ENCODE measurements at places on chromosomes 5 and 9.

GRCh38 chr9:130186051-130186450, 13.8 kb downstream of the NCS1 start:
- no peak for DNase-seq

DNA sequence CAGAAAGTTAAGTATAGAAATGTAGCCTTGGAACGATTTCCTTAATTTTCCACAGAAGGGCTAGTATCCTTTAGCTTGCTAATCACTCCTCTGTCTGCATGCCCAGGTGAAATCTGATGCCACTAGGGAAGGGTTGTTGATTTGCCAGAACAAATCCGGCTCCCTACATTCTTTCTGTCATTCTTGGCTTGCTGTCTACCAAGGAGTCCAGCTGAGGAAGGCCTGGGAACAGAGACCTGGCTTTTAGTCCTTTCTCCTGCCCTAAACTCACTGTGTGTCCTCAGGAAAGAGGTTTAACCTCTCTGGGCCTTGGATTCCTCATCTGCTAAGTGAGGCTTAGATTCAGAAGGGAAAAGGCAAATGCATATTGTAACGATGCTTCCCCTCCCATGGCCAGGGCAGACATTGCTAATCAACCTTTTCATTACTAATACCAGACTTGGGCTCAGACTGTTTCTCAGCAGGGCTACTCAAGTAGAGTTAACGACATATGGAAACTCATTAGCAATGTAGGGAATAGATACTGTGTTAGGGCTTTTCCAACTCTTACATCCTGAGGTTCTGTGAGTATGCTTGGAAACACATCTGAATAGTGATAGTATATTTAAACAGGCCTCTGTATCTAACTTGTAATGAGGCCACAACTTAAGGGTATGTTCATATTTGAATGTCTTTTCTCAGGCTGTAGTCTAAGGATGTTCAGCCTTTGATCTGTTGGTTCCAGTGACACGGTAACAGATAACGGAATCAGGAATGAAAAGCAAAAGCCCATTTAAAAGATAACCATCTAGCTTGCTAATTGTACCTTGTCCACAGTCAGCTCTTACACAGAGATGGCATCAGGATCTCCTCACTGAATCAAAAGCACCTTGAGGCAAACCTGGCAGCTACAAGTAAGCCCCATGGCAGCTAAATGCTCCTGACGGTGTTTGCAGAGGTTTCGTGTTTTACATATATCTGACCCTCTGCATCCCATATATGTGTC, 4.1 kb downstream of the GALNT10 start:
- DNase-seq, result peak; percentile 77

GRCh38 chr5:136087961-136088871, 44.4 kb upstream of the SMAD5 start:
- peak; percentile 18 for DNase-seq

DNA sequence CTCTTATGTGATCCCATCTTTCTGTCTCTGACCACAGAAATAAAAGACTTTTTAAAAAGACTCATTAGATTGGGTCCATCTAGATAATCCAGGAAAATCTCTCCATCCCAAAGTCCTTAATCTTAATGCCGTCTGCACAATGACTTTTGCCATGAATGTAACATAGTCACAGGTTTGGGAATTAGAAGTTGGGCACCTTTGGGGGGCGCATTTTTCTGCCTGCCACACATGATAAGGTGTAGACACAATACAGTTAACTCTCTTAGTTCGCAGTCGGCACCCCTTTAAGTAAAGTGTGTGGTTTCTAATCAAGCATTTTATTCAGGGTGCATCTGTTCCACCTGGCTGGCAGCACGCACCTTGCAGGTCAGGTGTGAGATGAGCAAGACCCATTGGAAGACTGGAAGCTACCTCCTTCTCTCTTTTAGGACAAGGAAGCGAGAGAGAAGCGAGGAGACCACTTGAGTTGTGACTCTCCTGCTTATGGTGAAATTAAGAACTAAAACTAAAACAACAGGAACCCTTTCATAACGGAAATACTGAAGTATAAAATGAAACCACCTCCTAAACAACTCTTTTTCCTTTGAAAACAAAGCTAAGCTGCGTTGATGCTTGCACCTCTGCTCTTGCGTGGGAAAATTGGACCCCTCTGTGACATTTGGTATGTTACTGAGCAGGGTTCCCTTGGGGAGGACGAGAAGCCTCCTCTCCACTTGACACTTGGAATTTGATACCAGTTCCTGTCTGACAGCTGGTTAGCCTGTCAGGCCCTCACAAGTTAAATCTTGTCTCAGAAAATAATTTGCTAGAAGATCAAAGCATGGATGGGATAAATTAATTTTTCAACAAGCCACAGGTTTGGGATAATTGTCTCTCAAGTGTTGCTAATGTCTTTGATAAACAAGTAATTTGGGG, 304.6 kb upstream of the DMRT1 start:
- DNase-seq, result no peak

DNA sequence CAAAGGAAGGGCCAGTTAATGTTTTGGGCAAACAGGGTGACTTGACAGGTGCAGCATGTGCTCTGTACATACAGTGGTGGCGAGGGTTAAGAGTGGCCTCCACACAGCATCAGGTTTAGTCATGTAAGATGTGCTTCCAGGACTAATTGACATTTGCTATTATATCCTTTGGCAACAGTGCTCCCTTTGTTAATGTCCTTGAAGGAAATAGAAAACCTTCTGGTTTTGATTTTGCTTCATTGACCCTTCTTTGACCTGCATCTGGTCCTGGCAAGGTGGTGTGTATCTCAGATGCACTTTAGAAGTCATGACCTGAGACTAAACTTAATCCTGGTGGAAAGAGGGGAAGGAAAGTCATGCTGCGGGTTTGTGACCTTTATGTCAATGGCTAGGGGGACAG, 440.0 kb downstream of the ENC1 start:
- no peak for DNase-seq

DNA sequence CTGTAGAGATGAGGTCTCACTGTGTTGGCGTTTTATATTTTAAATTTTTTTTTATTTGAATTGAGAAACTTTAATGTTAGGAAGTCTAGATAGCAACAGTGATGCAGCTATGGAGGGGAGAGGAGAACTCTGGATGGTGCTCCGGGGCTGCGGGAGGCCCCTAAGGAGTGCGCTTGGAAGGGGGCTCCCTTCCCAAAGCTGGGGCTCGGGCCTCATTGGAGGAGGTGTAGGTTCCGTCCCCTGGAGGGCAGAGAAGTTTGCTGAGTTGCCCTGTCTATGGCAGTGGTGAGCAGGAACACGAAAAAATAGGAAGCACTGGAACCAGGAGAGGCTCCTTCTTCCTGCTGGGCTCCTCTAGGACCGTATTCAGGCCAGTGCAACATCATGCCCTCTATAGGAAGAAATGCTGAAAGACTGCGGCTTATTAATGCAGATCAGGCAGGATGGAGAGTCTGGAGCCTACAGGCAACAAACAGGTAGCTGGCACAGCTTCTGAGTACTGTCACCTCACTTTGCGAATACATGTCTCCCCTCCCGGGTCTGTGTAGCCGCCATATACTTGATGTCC, 16.1 kb downstream of the AHRR start:
- DNase-seq, result peak; percentile 94

DNA sequence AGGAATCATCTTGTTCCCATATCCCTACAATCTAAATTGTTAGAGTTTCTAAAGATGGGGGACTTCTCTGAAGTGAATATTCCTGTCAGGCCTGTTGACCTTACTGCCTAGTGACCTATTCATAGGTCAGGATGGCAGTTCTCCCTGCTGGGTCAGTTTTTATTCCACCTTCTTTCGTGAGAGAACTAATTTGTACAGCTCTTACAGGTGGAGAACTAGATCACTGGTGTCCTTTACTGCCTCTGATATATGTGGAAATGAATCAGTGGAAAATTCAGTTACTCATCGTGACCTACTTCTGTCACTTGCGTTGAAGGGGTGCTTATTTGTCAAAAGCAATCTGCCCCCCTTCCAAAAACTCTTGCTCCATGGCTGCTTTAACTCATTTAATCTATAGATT, 164.9 kb downstream of the CD180 start:
- peak; percentile 9 for DNase-seq

- DNase-seq, result no peak
Measured at GRCh38 chr9:133855802-133856521, 117.8 kb upstream of the SARDH start.

- DNase-seq, result no peak
Measured at GRCh38 chr5:155264809-155265208, 251.3 kb downstream of the KIF4B start.

DNA sequence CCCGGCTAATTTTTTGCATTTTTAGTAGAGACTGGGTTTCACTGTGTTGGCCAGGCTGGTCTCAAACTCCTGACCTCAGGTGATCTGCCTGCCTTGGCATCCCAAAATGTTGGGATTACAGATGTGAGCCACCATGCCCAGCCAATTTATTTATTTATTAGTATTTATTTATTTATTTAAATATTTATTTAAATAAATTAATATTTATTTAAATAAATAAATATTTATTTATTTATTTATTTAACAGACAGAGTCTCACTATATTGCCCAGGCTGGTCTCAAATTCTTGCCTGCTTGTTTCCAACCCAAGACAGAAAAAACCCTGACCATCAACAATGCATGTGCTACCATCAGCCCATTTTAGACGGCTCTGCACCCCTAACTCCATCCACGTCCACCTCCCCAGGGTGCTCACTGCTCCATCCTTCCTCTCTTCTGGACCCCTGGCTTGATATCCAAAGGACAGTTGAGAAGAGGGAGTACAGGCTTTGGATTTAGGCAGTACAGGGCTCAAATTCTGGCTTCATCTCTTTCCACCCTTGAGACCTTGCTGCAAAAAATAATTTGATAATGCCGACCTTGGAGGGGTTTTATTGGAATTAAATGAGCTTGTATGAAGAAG, 232.6 kb downstream of the MED10 start:
- no peak for DNase-seq

GRCh38 chr5:98301547-98301946, 471.9 kb upstream of the RGMB start:
- DNase-seq, result no peak

DNA sequence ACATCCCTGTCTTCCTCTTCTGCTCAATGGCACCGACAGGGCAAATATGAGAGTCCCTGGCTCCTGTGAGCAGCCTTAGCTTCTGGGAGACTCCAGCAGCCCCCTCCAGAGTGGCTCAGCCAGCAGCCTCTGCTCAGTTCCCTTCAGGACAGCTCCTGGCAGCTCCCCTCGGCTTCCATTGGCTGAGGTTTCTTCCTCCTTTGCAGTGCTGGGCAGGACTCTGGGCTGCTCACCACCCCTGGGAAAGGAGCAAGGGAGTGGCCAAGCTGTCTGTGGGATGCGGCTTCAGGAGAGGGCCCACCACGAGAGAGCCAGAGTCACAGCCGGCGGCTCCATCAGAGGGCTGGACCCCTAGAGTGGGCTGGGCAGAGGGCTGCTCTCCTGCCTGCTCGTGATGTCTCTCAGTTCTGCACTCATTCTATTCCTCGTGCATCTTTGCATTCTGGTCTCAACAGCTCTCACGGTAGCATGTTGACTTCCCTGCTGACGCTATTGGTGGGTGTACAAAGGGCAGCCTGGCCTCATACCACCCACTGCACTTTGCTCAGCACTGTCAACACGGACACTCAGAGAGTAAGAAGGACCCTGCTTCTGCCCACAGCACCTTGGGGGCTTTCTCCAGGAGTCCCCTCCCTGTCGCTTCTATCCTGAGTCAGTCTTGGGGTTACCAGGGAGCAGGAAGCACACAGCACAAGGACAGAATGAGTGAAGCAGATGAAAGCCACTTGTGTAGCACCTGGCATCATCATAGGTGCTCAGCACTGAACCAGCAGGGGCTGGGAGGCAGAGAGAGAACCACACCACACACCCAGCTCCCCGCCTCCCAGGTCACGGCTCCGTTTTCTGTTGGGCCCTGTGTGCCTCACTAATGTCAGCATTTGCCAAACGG, 80.9 kb upstream of the ALDH1B1 start:
- no peak for DNase-seq

GRCh38 chr5:44402084-44402483, 12.9 kb upstream of the FGF10 start:
- DNase-seq, result no peak

DNA sequence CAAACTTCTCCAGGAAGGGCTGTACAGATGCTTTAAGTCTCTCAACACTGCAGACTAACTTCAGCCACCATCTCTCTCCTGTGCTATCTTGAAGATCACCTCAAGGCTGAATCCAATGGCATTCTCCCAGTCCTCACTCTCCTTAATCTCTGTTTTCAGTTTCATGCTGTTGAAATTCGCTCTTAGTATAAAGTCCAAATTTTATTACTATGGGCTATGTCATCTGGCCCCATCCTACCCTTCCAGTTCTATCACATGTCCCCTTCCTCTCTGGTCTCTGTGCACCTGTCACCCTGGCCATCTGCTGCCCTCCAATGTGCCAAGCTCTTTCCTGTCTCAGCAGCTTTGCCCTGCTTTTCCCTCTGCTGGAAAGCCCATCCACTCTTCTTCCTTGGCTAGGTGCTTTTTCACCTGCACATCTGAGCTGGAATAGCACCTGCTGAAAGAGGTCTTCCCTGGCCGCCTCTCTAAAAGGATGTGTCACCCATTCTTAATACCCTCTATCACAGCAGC, 284.7 kb upstream of the MAP3K1 start:
- no peak for DNase-seq

GRCh38 chr9:123832858-123833650, 96.9 kb downstream of the DENND1A start:
- no peak for DNase-seq

GRCh38 chr9:21465859-21466518, 16.1 kb downstream of the IFNE start:
- peak; percentile 6 for DNase-seq

- DNase-seq, result peak; percentile 31
Measured at GRCh38 chr9:38423973-38424843, at the start of gene IGFBPL1. IGFBPL1 (minus strand) TSS chr9:38424454; CDS start chr9:38424424, 30 bp downstream.

- no peak for DNase-seq
Measured at GRCh38 chr9:37046683-37047082, 12.6 kb upstream of the PAX5 start.

DNA sequence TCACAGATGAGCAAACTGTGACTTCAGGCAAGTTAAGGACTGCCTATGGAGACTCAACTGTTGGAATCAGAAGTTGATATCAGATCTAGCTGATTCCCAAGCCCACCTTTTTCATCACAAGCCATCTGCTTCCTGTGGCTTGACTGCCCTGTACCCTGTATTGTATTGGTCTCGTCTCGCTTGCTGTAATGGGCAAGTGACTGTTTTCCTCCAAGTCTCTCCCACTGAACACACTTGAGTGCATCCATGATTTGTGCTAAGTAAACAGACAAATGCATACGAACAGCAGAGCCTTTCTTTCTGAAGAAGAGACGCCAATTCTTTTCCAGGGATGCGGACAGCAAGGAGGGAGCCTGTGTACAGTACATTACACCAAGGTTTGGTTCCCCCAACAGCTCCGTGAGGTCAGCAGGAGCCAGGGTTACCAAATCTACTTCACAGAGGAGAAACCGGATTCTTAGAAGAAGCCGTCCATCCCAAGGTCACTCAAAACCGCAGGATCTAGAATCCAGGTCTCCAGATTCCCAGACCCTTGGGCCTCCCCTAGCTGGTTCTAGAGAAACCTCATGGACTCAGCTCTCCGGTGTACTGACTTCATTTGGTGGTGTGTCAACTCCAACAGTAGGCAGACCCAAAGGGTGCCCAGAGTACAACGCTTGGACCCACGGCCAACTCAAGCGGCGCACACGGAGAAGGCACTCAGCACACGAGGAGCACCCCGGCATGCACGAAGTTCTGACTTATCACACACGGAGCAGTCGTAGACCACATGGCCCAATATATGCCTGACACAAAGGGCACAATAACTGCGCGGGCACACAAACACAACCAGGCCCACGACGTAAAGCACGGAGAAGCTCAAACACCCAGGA, 1.1 kb downstream of the BAG1 start:
- peak; percentile 11 for DNase-seq

GRCh38 chr5:74971947-74972460, 80.4 kb downstream of the GCNT4 start:
- DNase-seq, result no peak

GRCh38 chr9:110309681-110310080, 28.0 kb downstream of the TXNDC8 start:
- no peak for DNase-seq
